ENCODE measurements at places on chromosomes 1 and 21.

DNA sequence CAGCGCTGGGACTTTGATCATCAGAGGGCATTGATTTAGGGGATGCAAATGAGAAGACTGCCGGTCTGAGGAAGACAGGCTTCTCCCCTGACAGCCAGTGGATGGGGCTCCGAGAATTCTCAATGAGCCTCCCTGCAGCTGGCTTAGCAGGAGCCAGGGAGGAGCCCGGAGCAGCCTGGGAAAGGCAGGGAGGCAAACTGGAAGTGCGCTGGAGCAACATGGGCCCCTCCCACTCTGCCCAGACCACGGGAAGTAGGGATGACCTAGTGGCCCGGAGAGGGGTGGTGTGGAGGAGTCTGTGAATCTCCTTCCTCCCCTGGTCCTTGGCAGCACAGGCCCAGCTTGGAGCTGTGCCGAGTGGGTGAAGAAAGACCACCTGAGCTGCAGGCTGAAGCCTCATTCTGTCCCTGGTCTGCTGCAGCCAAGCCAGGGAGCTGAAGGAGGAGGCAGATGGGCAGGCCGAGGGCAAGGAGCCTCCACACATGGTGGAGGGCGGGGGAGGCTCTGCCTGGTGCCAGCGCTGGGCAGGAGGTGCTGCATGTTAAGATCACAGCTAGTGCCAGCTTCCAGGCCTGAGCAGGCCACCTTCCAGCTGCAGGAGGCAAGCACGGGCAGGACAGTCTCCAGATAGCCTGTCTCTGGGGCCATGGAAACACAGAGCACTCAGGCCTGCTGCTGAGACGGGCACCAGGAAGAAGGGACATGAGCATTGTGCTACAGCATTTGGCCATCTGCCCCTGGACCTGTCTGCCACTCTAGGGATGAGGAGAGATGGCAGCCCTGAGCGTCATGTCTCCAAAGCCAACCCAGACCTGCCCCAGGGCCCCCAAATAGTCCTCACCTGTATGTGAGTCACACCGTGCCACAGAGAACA lies 12.2 kb upstream of the CLSTN1 start:
- peak; percentile 15 for DNase-seq

DNA sequence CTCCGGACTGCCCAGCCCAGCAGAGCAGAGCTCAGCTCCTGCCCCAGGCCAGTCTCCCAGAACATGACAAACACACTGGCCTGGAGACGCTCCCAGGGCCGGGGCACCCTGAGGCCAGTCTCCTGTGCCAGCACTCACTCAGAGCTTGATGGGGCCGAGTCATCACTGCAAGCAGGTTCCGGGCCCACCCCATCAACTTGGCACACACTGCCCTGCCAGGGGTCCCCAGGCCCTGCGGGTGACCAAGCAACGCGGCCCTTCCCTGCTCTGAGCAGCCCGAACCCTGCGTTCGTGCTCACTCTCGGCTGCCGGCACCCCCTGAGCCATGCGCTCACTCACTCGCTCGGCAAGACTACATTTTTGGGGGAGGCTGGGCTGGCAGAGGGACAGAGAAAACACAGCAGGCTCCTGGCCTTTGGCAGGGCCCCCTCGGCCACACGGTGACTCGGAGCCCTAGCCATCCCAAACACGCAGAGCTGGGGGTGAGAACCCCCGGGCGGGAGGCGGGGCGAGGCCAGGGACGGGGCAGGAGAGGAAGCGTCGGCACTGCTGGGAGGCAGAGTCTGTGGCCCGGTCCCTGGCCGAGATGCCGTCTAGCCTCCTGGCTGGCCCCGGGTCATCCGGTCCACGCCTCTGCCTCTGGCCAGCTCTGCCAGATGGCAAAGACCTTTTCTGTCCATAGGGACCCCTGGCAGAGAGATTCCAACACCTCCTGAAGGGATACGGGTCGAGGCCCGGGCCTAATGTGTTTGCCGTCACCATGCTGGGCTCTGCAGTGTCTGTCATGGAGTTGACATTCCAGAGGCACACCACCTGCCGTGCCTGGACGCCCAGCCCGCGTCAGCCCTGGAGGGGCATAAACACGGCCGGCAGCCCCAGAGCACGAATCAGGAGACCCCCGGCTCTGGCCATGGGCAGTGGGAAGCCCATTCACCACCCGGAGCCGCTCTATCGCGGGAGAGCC lies 68.0 kb downstream of the MEGF6 start:
- DNase-seq = no peak

DNA sequence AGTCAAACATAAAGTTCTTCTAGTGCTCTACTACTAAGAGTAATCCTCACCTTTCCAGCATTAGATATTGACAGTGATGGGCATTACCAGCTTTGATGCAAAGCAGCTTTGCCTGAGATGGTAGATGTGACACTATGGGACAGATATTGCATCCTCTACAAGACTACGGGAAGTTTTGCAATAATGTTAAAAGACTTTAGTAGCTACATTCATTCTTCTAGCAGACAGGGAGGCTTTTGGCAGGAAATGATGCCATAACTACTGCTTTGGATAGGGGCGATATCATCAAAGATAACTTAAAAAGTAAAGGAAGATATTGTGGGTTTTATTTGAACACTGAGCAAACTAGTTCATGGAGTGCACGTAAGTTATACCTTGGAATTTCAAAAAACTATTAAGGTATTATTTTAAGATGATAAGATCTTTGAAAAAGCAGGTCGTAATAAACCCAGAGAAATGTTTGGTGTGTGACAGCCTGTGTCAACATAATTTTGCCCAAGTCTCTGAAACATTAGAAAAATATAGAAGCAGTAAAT lies 368.3 kb upstream of the TMPRSS15 start:
- DNase-seq = no peak

DNA sequence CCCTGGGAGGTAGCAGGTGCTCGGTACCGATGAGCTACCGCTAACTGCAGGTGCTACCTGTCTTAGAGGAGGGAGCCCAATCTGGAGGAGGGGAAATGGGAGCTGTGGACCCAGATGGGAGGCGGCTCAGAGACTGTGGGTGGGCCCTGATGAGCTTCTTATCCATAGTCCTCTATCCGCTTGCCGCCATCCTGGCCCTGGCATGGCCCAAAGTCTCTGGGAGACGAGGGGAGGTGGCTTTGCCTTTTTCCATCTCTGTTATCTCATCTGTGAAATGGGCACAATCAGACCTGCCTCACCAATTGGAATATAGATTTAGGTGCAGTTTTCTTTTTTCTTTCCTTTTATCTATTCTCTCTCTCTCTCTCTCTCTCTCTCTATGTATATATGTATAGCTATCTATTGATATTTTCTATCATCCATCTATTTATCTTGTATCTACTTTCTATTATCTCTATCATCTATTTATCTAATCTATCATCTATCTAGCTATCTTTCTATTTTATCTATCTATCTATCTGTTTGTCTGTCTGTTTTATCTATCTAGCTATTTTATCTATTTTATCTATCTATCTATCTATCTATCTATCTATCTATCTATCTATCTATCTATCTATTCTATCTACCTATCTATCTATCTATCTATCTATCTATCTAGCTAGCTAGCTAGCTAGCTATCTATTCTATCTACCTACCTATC lies 16.5 kb downstream of the TNFRSF1B start:
- no peak for DNase-seq

GRCh38 chr1:94257444-94257843 lies 20.1 kb upstream of the ARHGAP29 start:
- DNase-seq = no peak

- peak; percentile 44 for DNase-seq
These were observed 9.4 kb downstream of the SNAP47 start for GRCh38 chr1:227744668-227745067.

- DNase-seq = peak; percentile 50
These were observed 97.5 kb upstream of the CTTNBP2NL start for GRCh38 chr1:112298558-112298957.

DNA sequence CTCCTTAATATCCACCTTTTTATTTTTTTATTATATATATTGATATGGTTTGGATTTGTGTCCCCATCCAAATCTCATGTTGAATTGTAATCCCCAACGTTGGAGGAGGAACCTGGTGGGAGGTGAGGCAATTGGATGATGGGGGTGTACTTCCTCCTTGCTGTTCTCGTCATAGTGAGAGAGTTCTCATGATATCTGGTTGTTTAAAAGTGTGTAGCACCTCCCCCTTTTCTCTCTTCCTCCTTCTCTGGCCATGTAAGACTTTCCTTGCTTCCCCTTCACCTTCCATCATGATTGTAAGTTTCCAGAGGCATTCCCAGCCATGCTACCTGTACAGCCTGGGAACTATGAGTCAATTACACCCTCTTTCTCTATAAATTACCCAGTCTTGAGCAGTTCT lies 22.7 kb upstream of the CCSAP start:
- no peak for DNase-seq

GRCh38 chr1:103448560-103448959 lies 76.9 kb upstream of the RNPC3 start:
- no peak for DNase-seq

- DNase-seq = no peak
These were observed 25.0 kb downstream of the CD244 start for GRCh38 chr1:160837558-160838205.

DNA sequence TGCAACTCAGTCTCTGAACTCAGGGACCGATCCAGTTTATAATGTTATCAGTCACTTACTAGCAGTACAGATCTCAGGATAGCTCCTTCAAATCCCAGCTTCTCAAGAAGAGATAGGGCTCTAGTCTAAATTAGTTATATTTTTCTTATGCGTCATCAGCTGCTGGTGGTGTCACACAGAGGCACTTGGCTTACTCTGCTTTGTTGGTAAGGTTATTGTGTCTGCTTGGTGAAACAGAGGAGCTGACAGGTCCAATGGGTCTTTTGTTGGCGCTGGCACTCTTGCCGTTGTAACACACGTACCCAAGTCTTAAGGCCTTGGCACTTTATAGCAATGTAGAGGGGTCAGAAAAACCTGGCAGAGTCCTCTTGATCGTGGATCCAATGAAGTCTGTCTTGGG lies 12.2 kb downstream of the TOR1AIP2 start:
- DNase-seq = no peak

- no peak for DNase-seq
These were observed 72.4 kb upstream of the BCAR3 start for GRCh38 chr1:93753791-93754763.

DNA sequence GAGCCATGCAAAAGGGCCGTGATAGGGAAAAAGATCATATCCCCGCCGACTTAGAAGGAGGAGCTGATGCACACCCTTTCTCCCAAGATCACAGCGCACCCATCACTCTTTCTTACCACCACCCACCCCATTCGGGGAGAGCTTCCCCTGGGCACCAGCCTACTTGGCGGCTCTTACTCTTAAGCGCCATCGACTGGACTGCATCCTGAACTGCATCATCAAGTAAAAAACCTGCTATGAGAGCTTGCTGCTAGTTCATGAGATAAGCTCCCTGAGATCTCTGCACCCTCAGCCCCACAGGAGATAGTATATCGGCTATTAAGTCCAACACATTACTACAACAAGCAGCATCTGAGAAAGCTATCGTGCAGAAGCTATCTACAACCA lies 125.1 kb downstream of the BARHL2 start:
- DNase-seq = no peak

GRCh38 chr1:2233997-2234761 lies 6.1 kb downstream of the SKI start:
- no peak for DNase-seq

DNA sequence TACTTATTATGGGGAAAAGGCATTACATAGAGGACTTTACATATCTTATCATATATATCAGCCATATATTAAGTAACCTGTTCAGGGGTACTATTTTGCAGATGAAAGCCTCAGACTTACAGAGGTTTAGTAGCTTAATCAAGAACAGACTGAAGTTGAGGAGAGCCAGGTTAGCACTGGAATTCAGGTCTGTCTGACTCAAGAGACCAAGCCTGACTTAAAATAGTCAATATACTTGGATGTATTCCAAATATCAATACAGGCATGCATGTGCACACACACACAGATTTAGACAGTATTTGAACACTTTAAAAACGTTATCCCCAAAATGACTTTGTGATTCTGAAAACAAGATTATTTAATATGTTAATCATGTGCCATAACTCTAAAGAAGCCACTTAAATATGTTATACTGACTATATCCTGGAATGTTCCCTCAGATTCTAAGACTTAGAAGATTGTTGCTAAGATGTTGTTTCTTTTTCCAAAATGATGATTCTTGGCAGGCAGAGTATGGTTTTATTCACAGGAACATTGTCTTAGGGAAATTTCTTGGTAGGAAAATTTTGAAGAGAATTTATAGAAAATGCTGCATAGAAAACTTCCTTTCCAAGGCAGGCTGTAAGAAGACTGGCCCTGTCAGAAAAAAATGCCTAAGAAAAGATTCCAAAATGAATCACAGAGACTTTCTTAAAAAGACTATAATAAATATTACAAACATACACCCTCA lies 61.6 kb downstream of the ADAMTS1 start:
- no peak for DNase-seq

DNA sequence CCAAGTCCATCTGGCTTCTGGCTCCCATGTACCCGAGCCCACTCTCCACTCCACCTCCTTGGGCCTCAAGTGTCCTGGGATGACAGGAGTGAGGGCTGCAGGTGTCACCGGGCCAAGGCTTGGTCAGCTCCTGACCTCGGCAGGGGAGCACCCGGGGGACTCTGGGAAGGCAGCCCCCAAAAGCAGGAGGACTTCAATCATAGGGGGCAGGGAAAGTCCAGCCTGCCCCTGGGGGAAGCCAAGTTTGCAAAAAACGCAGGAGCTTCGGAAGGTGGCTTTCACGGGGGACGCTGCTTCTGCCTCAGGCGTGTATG lies 56.8 kb downstream of the KCNAB2 start:
- DNase-seq = no peak

DNA sequence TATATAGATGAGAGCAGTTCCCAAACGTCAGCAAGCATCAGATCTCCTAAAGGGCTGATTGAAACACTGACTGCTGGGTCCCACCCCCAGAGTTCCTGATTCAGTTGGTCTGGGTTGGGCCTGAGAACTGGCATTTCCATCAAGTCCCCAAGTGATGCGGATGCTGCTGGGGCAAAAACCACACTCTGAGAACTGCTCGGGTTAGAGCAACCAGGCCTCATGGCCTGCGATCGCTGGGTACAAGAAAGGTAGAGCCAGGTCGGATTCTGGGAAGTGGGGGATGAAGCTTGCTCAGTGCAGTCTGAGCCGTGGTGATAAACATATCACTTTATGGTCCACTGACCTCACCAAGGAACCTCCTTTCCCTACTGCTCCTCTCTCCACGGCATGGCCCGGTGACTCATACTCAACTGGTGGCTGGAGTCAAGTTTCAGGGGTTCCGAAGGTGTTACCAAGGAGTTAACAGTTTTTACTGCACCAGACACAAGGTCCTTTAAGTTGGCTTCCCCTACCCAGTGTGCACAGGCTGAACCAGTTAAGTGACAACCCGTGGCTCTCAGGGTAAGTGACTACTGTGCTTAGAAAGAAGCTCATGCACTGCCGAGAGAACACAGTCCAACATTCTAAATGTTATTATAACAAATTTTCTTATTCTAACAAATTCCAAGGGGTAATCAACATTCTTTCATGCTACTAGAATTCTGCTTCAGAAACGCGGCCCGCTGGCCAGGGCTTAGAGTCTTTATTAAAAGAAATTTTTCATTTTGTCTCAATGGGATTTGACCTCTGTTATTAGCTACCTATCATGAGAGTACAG lies 153.5 kb downstream of the TGFBR3 start:
- DNase-seq = no peak

DNA sequence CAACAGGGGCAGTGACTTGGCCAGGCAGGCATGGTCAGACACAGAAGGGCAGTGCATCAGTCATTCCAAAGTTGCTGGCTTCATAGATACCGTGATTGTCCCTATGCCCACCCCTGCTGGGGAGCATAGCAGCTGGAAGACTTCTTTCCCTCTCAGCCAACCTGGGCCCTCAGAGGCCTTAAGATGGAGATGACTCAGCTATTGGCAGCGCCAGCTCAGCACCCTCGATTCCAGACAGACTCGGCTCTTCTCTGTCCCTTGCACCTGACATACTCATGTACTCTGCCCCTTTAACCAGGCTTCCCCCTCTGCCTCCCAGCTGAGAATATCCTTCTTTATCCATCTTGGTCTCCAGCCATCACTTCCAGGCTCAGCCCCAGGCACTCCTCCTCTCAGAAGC lies 16.8 kb downstream of the SLAMF8 start:
- no peak for DNase-seq

Data from COR-L47 (cell line).